Right cardiac atrium (tissue), 5 donors: ENCODE measurements at places on chromosomes 2 and 18.
A peak's percentile ranks its signal among the peaks of the same experiment; 100 is the strongest.

DNA sequence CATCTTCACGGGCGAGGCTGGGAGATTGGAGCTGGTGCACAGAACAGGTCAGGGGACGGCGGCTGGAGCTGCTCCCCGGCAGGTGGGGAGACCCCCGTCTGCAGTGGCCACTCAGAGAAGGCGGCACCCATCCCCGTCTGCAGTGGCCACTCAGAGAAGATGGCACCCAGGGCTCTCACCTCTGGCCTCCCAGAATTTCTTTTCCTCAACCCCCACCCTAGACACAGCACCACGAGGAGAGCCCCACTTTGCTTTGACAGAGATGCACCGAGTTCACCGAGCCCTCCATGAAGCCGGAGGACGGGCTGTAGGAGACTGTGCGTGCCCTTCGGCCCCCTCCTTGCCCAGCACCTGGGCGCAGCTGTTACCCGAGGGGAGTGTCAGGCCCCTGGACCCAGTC lies 201.6 kb upstream of the SALL3 start:
- no peak for DNase-seq

- no peak for DNase-seq
Measured at GRCh38 chr2:13335862-13336535, 619.3 kb downstream of the TRIB2 start.

GRCh38 chr2:206935991-206936842 lies 3.1 kb upstream of the CPO start:
- DNase-seq, result no peak

GRCh38 chr2:119826370-119826961 lies 66.7 kb downstream of the PTPN4 start:
- no peak for DNase-seq

DNA sequence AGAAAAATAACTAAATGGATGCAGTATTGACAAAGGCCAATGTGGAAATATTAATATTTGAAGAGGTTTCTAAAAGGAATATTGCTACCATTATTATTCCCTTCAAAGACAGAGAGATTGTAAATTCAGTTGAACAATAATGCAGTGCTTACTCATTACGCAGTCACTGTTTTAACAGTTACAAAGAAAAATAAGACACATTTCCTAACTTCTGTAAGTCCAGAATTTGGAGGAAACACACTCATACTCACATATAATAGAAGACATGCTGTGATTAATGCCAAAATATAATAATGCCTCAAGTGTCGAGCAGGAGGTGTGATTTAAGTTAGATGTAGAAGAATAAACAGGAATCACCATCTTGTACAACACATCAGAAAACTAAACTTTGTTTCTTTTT lies 389.2 kb downstream of the FBXO15 start:
- DNase-seq, result no peak

GRCh38 chr2:28348149-28348567 lies 44.5 kb upstream of the FOSL2 start:
- DNase-seq, result peak; percentile 67

GRCh38 chr2:46066601-46067000 lies 230.6 kb upstream of the EPAS1 start:
- no peak for DNase-seq

DNA sequence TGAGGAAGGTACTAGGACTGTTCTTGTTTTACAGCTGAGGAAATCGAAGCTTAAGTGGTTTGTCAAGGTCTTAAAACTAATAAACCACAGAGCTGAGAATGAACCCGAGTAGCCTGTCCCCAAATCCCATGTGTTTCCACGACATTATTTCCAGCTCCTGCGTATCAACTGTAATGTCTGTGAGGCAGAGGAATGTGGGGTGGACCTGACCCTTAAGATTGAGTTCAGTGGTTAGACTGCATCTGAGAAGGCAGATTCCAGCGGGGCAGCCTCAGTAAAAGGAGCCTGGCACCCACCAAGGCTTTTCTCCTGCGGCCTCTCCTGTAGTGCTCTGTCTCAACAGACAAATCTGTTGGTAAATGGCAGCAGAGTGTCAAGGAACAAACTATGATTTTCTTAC lies 81.9 kb upstream of the TMEM178A start:
- DNase-seq, result no peak

GRCh38 chr2:218223046-218223445 lies 6.1 kb downstream of the ARPC2 start:
- DNase-seq, result no peak

DNA sequence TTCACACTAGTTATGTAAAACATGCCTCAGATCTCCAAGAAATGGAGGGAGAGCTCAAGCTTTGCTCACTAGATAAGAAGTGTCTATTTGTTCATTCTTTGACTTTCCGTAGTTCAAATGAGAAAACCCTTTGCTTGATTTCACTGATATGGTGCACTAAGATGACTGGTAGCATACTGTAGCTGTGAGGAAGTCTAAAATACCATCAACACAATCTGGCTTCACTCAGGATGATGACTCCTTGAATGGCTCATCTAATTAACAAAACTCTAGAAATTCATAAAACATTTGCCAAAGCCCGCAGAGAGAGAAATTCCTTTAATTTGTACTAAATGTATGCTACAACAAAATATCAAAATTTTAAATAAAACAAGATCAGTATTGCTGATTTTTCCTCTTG lies 152.8 kb upstream of the STK17B start:
- no peak for DNase-seq

GRCh38 chr2:25103287-25103871 lies 61.5 kb downstream of the EFR3B start:
- DNase-seq, result no peak

GRCh38 chr2:10172033-10172871 lies 49.7 kb downstream of the RRM2 start:
- peak; percentile 27 for DNase-seq

- no peak for DNase-seq
Measured at GRCh38 chr2:160309585-160309984, 109.5 kb upstream of the ITGB6 start.

- no peak for DNase-seq
Measured at GRCh38 chr18:3499501-3499900, 49.5 kb downstream of the TGIF1 start.

GRCh38 chr2:42118754-42119569 lies 50.2 kb upstream of the EML4 start:
- DNase-seq, result no peak

DNA sequence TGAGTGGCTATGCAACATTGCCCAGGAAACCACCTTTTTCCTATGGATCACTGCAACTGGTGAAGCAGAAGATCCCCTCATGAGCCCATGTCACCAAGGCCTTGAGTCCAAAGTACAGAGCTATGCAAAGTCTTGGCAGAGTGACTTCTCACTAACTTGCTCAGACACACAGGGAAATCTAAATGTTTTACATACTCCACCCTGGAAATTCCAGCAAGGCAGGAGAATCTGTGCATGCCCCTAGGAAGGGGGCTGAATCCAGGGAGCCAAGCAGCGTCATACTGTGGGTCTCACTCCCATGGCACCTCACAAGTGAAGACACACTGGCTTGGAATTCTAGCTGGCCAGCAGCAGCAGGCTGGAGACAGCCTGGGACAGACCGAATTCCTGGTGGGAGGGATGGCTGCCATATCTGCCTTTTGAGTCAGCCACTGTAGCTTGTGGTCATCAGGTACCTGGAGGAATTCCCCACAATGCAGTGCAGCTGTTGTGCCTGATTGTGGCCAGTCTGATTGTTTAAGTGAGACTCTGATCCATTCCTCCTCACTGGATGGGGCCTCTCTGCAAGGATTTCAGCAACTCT lies 1817.4 kb downstream of the SUCLG1 start:
- no peak for DNase-seq

DNA sequence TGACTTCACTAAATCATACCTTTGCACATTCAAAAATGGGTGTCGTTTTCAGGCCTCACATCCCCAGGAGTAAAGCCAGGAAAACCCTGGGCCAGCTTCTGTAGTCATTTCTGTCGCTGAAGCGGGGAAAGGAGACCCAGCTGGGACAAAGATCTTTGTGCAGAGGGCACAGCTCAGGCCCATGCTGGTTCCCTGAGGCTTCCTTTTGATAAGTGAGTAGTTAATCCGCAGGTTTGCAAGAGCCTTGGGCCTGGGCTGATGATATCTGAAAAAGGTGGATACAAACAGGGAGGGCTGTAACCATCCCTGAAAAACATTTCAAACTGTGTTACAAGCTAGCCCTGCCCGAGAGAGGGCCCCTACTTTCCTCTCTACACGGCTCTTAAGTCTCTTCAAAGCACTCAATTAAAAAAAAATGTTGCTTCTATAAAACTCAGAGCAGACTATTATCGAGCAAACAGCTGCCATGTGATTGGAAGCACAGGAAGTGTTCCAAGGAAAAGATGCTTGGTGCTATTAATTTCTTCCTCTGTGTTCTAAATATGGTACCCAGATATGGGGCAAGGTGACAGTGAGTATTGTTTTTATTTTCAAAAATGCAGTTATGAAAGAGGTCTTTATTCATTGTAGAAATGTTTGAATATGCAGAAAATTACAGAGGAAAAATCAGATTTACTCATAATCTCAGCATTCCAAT lies 117.2 kb downstream of the LNPK start:
- DNase-seq, result no peak

DNA sequence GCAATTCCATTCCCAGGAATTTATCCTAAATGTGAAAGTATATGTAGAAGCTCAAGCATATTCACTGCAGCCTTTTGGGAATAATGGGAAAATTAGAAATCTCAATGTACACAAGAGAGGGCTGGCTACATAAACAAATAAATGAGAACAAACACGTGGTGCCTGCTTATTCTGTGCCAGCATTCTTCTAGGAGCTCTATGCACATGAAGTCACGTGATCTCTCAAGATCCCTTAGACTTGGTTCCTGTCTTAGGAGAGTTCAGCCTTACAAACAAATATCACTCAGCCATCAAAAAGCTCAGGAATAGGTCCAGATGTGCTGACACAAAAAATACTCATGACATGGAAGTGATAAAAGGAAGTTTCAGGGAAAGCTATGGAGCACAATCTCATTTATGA lies 92.9 kb upstream of the SP3 start:
- no peak for DNase-seq

DNA sequence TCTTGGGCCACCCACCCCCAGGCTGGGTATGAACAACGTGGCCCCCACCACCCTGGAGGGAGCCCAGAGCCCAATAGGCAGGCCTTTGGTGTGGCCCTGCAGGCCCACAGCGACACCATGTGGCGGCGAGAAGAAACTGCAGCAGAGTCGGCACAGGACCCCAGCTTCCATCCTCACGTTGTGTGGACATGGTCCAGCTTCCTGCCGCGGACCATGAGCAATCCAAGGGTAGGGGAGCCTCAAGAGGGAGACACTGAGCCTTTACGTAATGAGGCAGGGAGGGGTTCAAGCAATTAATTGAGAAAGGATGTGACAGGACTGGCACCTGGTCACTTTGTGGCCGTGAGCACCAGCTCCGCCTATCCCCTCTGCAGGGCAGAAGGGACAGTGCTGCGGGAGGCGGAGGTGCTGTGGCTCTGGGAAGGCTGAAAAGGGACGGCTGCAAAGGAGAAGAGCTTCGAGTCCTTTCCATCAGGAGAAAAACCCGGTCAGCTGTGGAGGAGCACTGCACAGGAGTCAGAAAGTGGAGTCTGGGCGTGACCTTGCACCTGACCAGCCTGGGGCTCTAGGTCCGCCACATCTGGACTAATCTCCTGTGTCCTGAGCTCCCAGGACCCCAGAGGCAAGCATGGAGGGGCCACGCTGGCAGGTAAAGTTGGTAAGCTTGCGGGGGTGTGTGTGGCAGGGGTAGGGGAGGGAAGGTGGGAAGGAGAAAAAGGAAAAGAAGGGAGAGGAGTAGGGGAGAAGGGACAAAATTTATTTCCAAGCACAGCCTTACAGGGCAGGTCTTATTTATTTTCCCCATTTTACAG lies 44.9 kb downstream of the TMEM37 start:
- DNase-seq, result peak; percentile 69

DNA sequence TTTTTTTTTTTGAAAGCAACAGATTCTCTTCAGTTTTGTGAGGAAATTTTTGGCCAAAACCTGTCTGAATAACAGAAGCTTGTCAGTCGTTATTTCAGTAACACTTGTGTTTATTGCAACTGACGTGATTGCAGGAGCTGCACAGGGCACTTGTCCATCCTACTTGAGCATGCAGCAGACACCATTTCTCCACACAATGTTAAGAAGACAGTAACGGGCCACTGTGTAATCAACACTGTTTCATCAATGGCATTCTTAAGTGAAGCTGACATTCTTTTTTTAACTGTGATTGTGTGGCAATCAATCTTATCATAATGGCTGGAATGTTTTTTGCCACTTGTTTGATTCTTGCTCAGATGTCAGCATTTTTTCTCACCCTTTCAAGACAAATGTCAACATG lies 50.1 kb upstream of the PIEZO2 start:
- no peak for DNase-seq

- DNase-seq, result no peak
Measured at GRCh38 chr2:174722942-174723592, 41.2 kb downstream of the CHRNA1 start.

DNA sequence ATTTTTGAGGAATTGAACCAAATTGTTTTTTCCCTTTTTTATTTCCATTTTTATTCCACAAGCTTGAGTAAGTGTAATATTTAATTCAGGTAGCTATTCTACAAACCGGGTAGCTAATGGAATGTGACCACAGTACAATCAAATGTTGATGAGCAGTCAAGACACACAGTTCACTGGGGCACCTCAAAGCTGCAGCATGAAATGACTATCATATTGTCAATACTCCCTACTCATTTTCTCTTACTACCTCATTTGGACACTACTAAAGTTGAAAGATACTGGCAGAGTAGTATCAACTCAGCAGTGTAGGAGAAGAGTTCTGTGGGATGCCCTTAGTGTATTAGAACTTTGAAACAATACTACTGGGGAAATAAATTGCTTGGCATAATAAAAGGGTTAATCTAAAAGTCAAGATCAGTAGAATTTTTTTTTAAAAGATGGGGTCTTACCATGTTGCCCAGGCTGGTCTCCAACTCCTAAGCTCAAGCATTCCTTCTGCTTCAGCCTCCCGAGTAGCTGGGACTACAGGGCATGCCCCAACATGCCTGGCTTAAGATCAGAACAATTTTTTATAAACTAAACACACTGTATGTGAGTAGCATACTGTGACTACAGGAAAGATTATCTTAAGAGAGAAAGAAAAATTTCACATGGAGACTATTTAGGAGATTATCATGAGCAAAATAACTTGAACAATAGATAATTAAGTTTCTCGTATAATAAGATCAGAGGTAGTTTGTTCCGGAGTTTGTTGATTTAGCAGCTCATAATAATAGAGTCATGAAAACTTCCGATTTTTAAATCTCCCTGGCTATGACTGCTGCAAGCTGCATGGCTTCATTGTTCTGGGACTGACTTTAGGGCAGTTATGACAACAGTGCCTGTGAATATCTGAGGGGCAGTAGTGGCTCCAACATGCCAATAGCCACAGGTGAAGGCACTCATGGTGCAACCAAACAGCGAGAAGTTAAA lies 43.7 kb downstream of the MYO3B start:
- no peak for DNase-seq

GRCh38 chr2:95303191-95303919 lies 6.2 kb downstream of the KCNIP3 start:
- peak; percentile 36 for DNase-seq

GRCh38 chr2:15117409-15118050 lies 443.6 kb downstream of the NBAS start:
- no peak for DNase-seq

- no peak for DNase-seq
Measured at GRCh38 chr2:215702116-215702902, 266.4 kb upstream of the FN1 start.
